ENCODE measurements at places on chromosomes 7 and 10.

- no peak for DNase-seq
Measured at GRCh38 chr7:109895536-109895935, 1195.4 kb upstream of the LRRN3 start.

DNA sequence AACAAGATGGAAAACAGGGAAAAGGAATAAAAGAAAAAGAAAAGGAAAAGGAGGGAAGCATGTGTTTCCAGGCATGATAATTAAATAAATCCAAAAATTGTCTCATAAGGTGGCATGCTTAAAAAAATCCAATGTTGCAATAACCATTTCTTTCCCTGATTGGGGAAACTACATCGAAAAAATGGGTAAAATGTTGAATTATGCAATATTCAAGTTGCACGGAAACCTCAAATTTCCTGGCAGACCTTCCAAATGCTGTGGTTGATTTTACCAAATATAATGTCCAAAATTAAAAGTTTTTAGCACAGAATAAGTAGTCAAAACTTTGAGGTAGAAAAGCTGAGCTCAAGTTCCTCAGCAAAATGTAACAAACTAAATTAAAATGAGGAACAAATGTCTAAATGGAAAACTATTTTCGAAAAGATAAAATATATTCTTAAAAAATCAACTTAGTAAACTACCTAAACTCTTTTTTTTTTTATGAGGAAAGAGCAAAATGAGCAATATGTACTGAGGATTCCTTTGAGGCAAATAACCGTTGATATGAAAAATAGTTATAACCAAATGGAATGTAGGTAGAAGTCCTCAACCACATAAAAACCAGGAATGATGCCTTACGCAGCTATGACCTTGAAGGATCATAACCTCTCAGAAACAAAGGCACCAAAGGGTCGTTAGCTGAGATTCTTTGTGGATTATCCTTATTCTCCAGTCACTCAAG is 52.6 kb downstream of the MACC1 start:
- DNase-seq = no peak

DNA sequence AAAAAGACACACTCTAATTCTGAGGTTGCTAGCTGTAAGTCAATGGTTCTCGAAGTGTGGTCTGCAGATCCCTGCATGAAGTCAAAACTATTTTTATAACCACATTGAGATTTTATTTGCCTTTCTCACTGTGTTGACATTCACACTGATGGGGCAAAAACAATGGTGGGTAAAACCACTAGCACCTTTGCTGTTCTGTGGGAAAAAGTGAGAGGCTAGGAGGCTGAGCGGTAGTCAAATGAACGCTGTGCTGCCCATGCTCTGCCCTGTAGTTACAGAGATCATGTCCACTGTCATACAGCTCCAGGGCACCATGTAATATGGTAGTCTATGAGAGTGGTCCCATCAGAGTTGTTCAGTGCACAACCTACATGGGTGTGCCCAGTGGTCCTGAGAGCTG is 21.6 kb upstream of the PDCD4 start:
- DNase-seq = no peak

- DNase-seq = no peak
Measured at GRCh38 chr10:43315535-43316207, 48.8 kb upstream of the RASGEF1A start.

DNA sequence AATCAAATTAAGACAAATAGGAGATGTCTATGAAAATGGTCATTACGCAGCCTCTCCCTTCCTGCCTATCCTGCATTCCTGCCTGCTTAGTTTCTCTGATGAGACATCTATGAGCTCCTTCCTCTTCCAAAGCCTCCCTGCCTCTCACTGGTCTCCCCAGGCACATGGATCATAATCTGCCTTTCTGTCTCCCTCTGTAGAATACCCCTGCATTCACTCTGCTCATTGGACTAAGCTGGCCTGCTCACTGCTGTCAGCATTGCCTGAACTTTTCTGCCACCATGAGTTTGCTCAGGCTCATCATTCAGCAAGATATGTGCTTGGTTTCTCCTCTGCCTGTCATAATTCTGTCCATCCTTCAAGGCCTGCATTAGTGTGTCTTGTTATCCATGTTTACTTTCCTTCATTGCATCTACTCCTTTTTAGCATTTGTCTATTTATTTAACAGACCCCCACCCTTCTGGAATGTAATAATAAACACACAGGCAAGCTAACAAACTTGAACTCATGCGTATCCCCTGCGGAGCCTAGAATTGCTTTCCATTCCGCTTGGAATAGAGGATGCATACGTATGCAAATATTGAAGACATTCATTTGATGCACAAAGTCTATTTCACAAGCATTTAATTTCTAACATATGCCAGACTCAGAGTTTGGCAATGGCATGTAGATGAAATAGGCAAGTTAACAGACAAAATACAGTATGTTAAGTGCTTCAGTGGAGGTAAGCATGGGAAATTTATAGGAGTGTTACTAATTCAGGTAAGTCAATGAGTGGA is 88.3 kb downstream of the PTPRZ1 start:
- no peak for DNase-seq

DNA sequence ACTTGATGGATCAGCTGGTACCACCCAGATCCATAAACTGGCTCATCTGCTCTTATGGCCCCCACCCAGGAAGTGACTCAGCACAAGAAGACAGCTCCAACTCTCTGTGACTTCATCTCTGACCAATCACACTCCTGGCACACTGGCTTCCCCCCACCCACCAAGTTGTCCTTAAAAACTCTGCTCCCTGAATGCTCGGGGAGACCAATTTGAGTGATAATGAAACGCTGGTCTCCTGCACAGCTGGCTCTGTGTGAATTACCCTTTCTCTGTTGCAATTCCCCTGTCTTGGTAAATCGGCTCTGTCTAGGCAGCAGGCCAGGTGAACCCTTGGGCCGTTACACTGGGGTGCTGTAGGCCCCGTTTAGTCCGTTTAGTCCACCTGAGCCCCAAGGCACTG is 23.4 kb upstream of the BNIP3 start:
- no peak for DNase-seq

All from stimulated activated CD8-positive, alpha-beta memory T cell treated with anti-CD3 and anti-CD28 coated beads, Interleukin-15, amount 100 ng/mL, for 48 hours (primary cell).